ENCODE measurements at places on chromosomes 2 and 18.
A peak's percentile ranks its signal among the peaks of the same experiment; 100 is the strongest.

- DNase-seq, result no peak
These were observed 156.4 kb downstream of the IKZF2 start for GRCh38 chr2:212994976-212995375.

- no peak for DNase-seq
These were observed 8.6 kb upstream of the SERPINB10 start for GRCh38 chr18:63899206-63899605.

DNA sequence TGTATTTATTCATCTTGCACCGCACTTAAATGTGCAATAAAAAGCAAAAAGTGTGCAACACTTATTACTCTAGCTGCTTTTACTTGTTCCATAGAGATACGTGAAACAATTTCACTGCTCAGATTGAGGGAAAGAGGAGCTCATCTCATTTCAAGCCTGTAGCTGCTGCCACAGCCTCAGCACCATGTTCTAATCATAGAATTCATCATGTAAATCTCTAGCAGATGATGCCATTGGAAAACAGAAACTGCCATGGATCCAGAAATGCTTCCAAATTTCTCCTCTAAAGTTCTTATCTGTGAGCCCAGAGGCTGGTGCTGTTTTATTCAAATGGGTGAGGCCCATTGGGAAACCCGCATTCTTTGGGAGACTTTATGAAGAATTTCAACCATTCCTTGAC lies 2.0 kb downstream of the CDC42EP3 start:
- DNase-seq, result no peak

- DNase-seq, result no peak
These were observed 3.3 kb upstream of the SPRED2 start for GRCh38 chr2:65435625-65436168.

- DNase-seq, result no peak
These were observed 18.8 kb downstream of the CDH7 start for GRCh38 chr18:65769652-65770051.

DNA sequence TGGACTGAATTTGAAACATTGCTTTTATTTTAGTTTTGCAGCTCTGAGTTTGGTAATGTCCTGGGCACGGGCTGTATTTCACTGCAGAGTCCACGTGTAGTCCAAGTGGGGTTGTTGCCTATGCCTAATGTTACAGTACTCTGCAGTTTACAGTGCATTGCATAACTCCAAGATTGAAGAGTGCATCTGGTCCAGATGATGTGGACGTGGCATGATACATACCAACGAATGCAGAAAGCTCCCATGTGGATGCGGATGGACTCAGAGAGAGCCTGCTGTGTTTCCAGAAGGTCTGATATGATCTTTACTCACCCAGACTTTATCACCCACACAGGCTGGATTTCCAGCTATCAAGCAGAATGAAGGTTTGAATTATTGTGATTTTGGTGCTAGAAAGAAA lies 44.4 kb upstream of the CCDC68 start:
- DNase-seq, result no peak

GRCh38 chr2:3641841-3642421 lies 16.1 kb upstream of the ALLC start:
- DNase-seq, result no peak

GRCh38 chr2:149562324-149562723 lies 25.3 kb downstream of the MMADHC start:
- DNase-seq, result no peak

DNA sequence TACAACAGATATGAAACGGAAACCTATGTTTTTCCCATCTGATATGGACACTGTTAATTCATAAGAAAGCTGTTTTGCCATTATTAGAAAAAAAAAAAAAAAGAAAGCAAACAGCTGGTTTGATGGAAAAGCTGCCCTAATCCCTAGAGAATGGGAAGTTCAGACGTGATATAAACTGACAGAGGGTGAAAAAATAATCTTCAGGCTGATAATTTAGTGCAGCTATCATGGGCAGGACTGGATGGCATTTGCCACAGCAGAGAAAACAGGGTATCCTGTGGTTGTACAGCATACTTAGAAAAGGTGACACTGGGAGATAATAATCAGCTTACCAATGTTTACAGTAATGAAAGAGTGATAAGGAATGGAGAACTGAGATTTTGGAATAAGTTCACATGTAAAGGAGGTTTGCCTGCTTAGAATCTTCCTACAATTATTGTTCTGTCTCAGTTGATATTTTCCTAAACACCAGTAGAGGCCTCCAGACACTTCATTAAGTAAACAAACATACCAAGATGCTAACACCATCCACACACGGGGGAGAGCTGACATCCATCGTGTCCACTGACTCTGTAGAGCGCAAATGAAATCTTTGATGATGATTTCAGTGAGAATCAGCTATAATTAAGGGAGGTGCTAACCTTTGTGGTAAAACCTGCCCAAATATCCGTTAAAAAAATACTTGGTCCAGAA lies 211.6 kb upstream of the MMADHC start:
- DNase-seq, result peak; percentile 4

- DNase-seq, result no peak
These were observed 158.8 kb upstream of the WDSUB1 start for GRCh38 chr2:159445307-159445706.

GRCh38 chr2:226656367-226656766 lies 143.3 kb downstream of the IRS1 start:
- no peak for DNase-seq

DNA sequence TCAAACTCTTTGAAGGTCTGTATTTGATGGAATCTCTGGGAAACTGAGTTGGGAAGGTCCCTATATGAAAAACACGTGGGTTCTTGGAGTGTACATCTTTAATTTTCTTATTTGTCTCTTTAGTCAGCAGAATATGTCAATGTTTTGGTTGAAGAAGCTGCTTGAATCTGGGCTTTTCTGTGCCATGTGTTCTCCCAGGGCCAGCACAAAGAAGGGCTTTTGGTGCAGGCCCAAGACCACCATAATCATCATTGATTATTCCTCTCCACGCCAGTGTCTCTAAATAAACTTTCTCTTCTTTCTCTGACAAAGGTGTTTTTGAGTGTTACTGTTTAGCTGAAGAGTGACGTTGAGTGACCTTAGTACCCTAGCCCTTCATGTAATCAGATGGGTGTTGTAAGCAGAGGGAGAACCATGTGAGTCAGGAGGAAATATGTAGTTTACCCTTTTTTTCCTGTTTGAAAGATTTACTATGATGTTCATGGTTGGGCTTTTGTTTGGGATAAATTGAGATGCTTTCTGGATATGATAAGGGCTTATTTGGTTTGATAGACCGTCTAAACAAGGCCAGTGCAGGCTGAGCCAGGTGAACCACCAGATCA lies 11.6 kb upstream of the TNP1 start:
- DNase-seq, result no peak

GRCh38 chr2:166381-166780 lies 97.5 kb downstream of the SH3YL1 start:
- no peak for DNase-seq

DNA sequence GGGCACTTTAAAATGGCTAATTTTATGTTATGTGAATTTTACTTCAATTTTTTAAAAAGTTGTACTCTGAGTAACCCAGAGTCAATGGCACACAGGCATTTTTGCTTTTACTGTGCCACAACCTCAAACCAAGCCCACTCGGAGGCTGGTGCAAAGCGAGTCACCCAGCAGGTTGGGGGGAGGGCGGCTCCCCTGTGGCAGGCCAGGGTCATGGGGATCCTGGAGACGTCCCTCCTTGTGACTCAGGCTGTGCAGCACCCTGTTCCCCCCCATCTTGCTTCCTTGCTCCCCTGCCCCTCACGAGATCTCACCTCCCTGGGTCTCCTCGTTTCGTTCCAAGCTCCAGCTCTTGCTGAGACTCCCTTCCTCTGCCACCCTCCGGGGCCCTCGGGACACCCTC lies 58.6 kb downstream of the POMC start:
- DNase-seq, result no peak

GRCh38 chr2:139165601-139166000 lies 385.4 kb upstream of the NXPH2 start:
- DNase-seq, result no peak

DNA sequence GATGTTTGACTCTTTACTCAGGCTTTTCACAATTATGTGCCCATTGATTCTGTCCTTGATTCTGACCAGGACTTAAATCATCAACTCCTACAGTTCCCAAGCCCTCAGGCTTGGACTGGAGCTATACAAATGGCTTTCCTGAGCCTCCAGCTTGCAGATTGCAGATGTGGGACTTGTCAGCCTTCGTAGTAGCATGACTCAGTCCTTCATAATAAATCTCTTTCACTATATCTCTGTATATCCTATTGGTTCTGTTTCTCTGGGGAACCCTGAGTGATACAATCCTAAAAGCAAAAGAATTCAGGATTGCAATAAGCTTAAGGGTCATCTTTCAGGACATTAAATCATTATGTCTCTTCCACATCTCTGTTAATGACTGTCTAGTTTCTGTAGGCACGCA lies 356.6 kb downstream of the RIT2 start:
- DNase-seq, result peak; percentile 1

GRCh38 chr2:31694444-31694843 lies 113.7 kb upstream of the SRD5A2 start:
- DNase-seq, result no peak

DNA sequence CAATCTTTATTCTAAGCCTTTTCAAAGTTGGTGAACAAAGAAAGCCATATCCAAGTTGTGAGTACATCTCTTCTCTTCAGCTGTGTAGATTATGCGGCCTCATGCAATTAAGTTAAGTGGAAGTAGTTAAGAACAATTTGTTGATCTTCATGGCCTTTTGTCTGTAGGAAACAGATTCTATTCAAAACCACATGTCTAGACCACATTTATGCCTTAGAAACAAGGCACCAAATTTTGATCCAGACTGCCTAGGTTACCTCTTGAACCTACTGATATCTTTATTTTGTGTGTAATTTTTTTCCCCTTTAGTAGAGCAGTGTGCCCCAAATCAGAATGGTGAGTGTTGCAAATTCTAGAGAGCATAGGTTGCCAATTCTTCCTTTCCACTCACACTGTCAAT lies 101.6 kb upstream of the CERS6 start:
- DNase-seq, result no peak

DNA sequence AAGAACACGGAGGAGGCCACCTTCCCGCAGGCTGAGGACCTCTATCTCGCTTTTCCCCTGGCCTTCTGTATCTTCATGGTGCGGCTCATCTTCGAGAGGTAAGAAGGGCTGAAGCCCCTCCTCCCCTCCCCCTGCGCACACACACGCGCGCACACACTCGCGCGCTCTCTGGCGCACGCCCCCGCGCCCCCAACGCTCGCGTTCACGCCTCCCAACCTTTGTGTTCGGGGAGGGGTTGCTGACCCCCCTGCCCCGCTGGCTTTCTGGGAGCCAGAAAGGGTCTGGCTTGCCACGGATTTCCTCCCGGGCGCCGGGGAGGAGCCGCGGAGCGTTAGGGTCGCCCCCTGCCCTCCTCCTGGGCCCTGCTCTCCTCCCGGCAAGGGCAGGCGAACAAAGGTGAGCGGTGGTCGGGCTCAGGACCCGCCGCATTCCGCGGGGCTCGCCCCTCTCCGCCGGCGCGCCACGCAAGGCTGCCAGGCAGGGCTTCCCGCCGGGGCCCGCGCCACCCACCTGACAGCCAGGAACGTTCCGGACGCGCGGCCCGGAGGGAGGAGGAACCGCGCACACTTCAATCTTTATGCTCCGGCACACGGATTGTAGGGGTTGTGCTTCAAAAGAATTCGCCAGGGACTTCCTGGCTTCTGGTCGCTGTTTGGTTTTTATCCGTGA lies 583 bp downstream of the CERS6 start:
- DNase-seq, result no peak

- DNase-seq, result no peak
These were observed 23.9 kb downstream of the ABCG5 start for GRCh38 chr2:43814711-43815110.
